ENCODE measurements at places on chromosomes 5 and 9. TPM values are rescaled to one million over a fixed set of nuclear protein-coding genes. Genes with fewer than 3 reads are reported as not detected.

Gene HACD4
- total RNA-seq = 4.9 TPM

Gene LHX3
- not detected for total RNA-seq

Gene CARTPT
- total RNA-seq = not detected

Gene FCN2
- not detected for total RNA-seq

Gene LCN9
- not detected for total RNA-seq

Gene LIX1
- not detected for total RNA-seq

Gene PRLR
- not detected for total RNA-seq

Gene CATSPER3
- total RNA-seq = 0.16 TPM

Gene ZDHHC11B
- 0.32 TPM for total RNA-seq

Gene SPATA31C1
- total RNA-seq = not detected

Gene PPP3R2
- 0.09 TPM for total RNA-seq

Gene RAD17
- 11.6 TPM for total RNA-seq

Gene SPINK13
- not detected for total RNA-seq

Gene FAM53C
- total RNA-seq = 32.0 TPM

Gene INSL6
- total RNA-seq = not detected

Gene ZNF79
- total RNA-seq = 11.5 TPM

Gene GFPT2
- total RNA-seq = 63.4 TPM

Gene NMUR2
- total RNA-seq = not detected

Gene PCDHAC1
- under 0.01 TPM for total RNA-seq

Gene IL17B
- total RNA-seq = not detected

Gene PCDHA13
- 0.16 TPM for total RNA-seq

Gene SPZ1
- not detected for total RNA-seq

Gene EMB
- 4.3 TPM for total RNA-seq

Gene HRH2
- not detected for total RNA-seq

Gene IL5
- total RNA-seq = not detected

Gene HMCN2
- 0.09 TPM for total RNA-seq

Gene SLC36A2
- total RNA-seq = not detected

Gene CHSY3
- 1.3 TPM for total RNA-seq

Gene C5orf24
- total RNA-seq = 29.0 TPM

Gene HMMR
- total RNA-seq = 0.86 TPM

Gene PRSS3
- 47.3 TPM for total RNA-seq

Gene ST6GALNAC4
- total RNA-seq = 23.0 TPM

Gene WNT8A
- not detected for total RNA-seq

Gene FYB1
- total RNA-seq = 0.16 TPM

Gene CCL27
- not detected for total RNA-seq

Gene PAEP
- not detected for total RNA-seq

Gene BTNL8
- total RNA-seq = not detected

Gene SAXO1
- total RNA-seq = 0.09 TPM

Gene ACSL6
- total RNA-seq = under 0.01 TPM

Gene FGF1
- total RNA-seq = 0.34 TPM

Gene DOK3
- total RNA-seq = 1.1 TPM

Gene FAM114A2
- total RNA-seq = 18.9 TPM

Gene C5orf52
- total RNA-seq = not detected

Gene SAPCD2
- total RNA-seq = 0.47 TPM

Gene CCNJL
- under 0.01 TPM for total RNA-seq

Gene THG1L
- total RNA-seq = 56.4 TPM

Gene PLCXD3
- under 0.01 TPM for total RNA-seq

Gene CORO2A
- under 0.01 TPM for total RNA-seq

Gene PTCH1
- total RNA-seq = 1.6 TPM

Gene FBP1
- total RNA-seq = not detected

Gene OSMR
- total RNA-seq = 20.1 TPM

Gene KCNN2
- not detected for total RNA-seq

Gene MED10
- total RNA-seq = 10.4 TPM

Gene EIF4E1B
- not detected for total RNA-seq

Gene NIM1K
- 4.2 TPM for total RNA-seq

Gene JAK2
- total RNA-seq = 11.3 TPM

Gene MCIDAS
- total RNA-seq = not detected

Gene LRRTM2
- 3.5 TPM for total RNA-seq

Gene DNAI1
- not detected for total RNA-seq
